ENCODE measurements at places on chromosomes 11 and 22. TPM values are rescaled to one million over a fixed set of nuclear protein-coding genes. Genes with fewer than 3 reads are reported as not detected.

Gene SDHD
- 53.7 TPM for total RNA-seq

Gene KDELR3
- total RNA-seq: 1.5 TPM

Gene RAG2
- total RNA-seq: not detected

Gene PRG3
- total RNA-seq: not detected

Gene PTGDR2
- 0.73 TPM for total RNA-seq

Gene ENTHD1
- total RNA-seq: not detected

Gene SCT
- not detected for total RNA-seq

Gene FGF3
- 6.5 TPM for total RNA-seq

Gene LARGE1
- 31.8 TPM for total RNA-seq

Gene OR8D4
- total RNA-seq: 0.18 TPM

Gene SPON1
- total RNA-seq: 39.1 TPM

Gene PEX16
- 18.4 TPM for total RNA-seq

Gene MAJIN
- not detected for total RNA-seq

Gene NXPE4
- total RNA-seq: not detected

Gene BLID
- 7.5 TPM for total RNA-seq

Gene TUBA8
- total RNA-seq: 7.3 TPM

Gene LDLRAD3
- total RNA-seq: 43.0 TPM

Gene OR9G1
- total RNA-seq: not detected

Gene NXPE1
- total RNA-seq: not detected

Gene KRTAP5-7
- total RNA-seq: 0.18 TPM
